Activated naive CD4-positive, alpha-beta T cell (primary cell): ENCODE measurements at places on chromosomes 7 and 10.
A peak's percentile ranks its signal among the peaks of the same experiment; 100 is the strongest.

GRCh38 chr10:125940515-125940914, 44.2 kb downstream of the FANK1 start:
- DNase-seq = no peak

- DNase-seq = no peak
Measured at GRCh38 chr10:123301077-123301857, 147.1 kb downstream of the BUB3 start.

- no peak for DNase-seq
Measured at GRCh38 chr10:23310404-23310803, 34.2 kb downstream of the C10orf67 start.

DNA sequence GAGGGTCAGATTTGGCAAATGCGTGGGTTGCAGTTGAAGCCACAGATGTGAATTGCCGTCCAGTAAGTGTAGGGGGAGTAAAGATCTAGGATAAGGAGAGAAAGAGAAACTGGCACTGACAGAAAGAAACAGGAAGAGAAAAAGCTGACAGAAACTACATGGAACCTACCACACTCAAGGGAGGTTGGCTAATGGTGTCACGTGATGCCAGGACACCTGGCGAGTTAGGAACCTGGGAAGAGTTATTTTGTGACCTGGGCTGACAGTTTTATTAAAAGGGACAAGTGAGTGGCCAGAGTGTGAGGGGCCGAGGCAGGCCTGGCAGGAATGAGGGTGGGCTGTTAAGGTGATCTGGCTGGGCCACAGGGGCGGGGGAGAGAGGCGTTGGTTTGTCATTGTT, 188.7 kb downstream of the ADARB2 start:
- DNase-seq = no peak

DNA sequence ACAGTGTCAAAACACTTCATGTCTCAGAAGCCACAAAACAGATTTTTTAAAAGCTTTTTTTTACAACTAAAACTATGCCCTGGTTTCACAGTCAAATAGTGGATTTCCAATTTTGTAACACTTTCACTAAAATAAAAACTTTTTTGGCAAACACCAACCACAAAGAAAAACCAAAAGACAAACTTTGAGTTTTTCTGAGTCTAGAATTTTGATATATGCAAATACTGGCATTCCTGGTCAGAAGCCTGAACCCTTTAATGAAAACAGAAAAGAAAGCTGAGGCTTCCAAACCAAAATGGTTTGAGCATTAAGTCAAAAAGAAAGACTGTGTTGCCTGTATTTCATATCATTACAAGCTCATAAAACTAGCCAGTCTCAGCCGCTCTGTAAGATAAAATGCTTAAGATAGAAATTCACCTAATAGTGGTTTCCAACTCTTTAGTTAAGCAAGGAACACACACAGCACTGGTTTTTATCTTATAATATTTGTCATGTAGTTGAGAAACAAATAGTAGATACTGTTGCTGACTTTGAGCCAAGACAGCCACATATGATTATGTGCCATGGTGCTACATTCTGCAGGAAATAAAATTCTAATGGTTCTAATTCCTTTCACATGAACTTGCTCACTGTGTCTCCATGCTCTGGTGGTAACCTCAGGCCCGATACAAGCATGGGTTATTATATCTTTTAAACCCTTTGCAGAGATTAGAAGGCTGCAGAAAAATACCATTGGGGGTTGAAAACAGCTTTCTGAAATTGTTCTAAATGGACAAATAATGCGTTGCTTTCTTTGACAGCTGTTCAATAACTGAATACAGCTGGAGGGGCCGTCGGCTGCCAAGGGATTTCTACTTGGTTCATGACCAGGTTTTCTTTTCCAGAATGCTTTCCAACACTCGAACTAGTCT, 49.4 kb downstream of the FAM171A1 start:
- no peak for DNase-seq

- peak; percentile 0 for DNase-seq
Measured at GRCh38 chr7:129376076-129376777, 58.0 kb upstream of the STRIP2 start.

DNA sequence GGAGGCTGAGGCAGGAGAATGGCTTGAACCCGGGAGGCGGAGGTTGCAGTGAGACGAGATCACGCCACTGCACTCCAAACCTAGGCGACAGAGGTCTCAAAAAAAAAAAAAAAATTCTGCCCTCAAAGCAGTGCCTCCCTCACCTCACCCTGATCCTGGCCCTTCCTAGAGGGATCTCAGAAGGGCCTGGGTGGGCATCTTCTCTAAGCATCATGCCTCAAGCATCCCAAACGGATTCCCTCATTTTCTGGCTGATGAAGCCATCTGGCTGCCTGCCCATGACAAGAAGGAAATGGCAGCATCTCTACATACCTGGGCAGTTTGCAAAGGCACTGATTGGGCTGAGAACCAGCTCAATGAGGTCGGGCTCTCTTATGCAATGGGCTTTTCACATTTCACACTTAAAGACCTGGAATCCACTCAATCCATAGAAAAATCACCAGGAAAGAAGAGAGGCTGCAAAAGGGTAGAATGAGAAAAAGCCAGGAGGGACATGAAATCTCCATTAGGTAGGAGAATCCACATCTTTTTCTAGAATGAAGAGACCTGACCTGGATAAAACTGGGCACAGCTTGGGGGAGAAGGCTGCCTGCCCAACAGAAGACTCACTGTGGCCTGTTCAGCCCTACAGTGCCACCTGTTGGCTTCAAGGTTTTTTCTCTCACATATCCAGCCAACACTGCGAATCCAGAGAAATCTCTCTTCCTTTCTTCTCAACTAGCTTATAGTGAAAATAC, 48.1 kb downstream of the PDLIM1 start:
- peak; percentile 1 for DNase-seq

GRCh38 chr10:4671451-4672145, 154.4 kb upstream of the AKR1E2 start:
- no peak for DNase-seq

DNA sequence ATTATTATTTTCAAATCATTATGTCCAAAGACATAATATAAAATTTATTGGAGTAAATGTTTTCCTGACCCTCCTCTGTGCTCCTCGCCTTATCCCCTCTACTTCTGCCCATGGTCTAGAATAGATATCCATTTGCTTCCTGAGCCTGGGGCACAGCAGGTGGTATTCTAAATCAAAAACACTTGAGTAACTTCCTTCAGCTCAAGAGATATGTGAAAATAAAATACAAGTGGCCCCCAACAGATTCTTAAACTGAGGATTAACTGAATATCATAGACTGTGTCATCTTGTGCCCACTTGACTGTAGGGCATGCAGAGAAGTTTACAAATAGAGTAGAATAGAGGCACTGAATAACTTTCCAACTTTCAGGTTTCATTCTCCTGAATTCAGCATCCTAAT, 59.1 kb downstream of the HGF start:
- no peak for DNase-seq

DNA sequence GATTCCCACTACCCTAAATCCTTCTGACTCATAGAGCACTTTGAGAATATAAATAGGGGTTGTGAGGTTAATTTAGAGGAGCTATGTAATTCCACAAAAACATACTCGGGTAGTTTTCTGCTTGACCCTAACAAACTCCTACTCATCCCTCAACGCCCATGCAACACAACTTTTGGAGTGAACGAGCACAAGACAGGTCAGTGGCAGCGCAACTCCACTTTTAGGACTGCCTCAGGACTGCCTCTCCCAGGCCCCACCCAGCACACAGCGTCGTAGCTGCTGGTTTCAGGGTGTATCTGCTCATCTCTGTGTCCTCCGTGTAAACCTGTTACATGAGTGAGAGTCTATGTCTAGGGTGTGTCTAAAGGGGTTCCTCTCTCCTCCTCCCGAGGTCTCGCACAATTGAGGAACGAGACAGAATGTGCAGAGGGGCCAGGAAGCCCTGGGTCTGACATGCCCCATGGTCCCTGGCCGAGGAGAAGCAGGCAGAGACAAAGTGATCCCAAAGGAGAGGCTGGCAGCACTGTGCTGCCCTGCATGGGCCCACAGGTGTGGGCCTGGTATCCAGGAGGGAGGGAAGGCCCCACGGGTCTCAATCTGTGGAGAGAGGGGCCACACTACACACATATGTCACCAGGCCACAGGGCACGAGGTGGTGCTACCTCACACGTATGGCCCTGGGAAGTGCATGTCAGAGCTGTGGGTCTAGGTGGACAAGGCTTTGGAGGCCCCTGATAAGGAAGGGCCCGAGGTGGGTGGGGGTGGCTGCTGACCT, 45.5 kb downstream of the CAMK2B start:
- no peak for DNase-seq

- no peak for DNase-seq
Measured at GRCh38 chr10:77606751-77607150, 30.9 kb downstream of the KCNMA1 start.

- DNase-seq = no peak
Measured at GRCh38 chr10:34241226-34242000, 573.7 kb downstream of the PARD3 start.

DNA sequence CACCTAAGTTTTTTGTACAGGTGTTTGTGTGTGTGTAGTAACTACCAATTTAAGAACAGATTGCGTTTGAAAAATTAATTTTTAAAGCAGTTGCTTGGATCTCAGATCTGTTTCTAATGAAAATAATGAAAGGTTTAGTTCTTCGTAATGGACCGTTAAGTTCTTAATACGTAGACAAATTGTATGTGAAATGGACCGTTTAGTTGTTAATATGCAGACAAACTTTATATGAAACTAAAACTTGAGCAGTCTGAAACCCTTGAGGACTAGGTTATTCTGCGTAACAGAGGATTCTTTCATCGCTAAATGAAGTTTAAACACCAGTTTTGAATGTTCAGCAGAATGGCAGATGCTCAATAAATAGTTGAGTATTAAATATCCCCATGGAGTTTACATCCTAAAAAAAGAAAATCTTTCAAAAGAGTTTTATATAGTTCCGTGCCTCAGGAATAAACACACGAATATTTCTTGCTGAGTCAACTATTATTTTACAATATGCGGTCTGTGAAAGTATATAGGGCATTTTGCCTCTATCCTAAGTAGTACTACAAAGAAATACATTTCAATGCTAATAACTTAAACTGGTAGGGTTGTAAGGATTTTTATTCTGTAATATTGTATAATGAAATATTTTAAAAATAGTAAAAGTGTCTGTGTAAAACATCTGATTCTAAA, 1.2 kb downstream of the DBF4 start:
- no peak for DNase-seq

DNA sequence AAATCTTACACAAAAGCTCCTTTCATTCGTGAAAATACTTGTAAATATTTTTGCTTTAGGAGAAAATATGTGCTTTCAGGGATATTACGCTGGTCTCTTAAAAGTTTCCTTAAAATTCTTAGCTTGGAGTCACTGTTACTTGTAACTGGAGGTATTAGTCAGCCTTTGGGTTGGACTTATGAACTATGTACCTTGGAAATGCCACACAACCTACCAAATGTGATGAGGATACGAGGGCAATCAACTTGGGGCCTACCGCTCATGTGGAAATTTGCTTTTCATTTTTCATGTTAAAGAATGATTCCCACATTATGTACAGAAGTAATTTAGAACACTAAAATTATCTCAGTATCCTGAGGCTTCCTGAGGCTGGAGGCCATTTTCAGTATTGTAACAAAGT, 23.1 kb downstream of the SPAM1 start:
- no peak for DNase-seq

DNA sequence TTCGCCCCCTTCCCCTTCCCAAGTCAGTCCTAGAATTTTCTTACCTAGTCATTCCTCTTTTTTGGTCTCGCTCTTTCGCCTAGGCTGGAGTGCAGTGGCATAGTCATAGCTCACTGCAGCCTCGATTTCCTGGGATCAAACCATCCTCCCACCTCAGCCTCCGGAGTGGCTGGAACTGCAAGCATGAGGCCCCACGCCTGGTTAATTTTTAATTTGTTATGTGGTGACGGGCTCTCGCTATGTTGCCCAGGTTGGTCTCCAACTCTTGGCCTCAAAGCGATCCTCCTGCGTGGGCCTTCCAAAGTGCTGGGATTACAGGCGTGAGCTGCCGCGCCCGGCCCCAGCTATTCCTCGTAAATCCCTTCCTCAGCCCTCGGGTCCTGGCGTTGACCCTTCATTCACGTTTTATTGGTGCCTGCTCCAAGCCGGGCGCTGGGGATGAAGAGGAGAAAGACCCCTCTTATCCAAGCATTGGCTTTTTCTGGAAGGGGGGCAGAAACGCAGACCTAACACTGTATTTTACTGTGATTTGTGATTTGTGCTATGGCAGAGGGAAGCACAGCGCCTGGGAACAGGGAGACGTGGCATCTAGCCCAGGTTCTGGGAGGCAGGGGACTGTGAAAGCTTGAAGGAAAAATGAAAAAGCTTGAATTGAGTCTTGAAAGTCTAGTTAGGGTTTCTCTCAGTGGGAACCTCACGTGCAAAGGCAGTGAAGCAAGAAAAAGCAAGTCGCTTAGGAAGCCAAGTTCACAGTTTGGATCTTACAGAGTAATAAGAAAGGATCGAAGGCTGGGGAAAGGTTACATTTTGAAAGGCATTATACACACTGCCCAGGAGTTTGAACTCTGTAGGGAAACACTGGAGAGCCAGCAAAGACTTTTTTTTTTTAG, 516 bp downstream of the ZNHIT1 start:
- no peak for DNase-seq

GRCh38 chr10:48626986-48627731, 22.3 kb upstream of the ARHGAP22 start:
- DNase-seq = no peak

DNA sequence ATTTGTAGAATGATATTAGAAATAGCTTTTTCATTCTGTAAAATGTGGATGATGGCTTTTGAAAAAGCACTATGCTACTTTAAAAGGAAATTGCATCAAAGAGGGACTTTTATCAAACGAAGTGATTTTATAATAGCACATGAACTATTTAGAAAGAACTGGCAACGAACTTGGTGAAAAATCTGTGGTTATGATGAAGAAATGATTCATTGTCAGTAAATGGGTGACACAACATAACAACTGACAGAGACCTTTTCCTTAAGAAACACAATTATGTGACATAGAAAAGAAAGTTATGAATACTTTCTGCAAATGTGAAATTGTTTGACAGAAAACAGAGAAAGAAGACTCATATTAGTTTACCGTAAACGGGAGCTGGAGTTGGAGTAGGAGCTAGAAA, 60.7 kb upstream of the LAMB4 start:
- no peak for DNase-seq
